ENCODE measurements at places on chromosomes 1 and 21.
A peak's percentile ranks its signal among the peaks of the same experiment; 100 is the strongest.

- DNase-seq, result no peak
These were observed 187.3 kb upstream of the DMRTA2 start for GRCh38 chr1:50610563-50610962.

GRCh38 chr1:25572708-25573590 lies 29.5 kb downstream of the LDLRAP1 start:
- no peak for DNase-seq

DNA sequence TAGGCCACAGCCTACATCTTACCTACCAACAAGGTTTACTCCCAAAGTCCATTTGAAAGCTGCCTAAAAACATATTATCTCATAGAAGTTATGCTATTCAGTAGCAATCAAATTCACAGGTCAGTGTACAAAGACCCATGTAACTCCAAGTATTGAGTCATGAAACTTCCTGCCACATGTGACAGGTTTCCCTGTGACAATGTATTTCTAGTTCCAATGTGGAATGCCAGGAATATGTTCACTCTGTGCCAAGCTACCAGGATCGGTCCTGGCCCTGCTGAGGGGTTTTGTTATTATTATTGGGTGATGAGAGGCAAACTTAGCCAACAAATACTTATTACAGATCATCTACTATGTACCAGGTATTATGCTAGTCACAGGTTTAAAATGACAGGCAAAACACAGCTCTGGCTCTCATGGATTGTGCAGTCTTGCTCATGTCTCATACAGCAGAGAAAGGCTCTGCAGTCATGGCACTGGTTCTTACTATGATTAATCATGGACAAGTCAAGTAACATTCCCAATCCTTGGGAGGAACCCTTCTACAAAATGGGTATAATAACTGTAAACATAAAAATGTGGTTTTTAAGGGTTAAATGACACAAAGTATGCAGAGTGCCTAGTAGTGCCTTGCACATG lies 22.5 kb downstream of the DPH5 start:
- no peak for DNase-seq

DNA sequence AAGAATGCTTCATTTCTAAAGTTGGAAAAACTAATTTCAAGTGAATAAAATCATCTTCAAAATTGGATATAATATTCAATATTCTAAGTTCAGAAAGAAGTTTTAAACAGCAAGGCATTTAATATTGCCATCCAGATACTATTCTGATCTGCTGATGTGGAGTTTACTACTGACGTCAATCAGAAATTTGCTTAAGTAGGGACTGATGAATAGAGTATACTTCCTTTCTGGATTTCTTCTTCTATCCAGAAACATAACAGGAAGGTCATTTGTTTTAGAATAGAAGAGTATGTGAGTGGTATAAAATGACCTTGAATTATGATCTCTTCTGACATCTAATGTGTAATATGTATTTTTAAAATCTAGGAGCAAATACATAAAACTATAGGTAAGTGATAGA lies 308.1 kb upstream of the ADGRL2 start:
- DNase-seq, result no peak

DNA sequence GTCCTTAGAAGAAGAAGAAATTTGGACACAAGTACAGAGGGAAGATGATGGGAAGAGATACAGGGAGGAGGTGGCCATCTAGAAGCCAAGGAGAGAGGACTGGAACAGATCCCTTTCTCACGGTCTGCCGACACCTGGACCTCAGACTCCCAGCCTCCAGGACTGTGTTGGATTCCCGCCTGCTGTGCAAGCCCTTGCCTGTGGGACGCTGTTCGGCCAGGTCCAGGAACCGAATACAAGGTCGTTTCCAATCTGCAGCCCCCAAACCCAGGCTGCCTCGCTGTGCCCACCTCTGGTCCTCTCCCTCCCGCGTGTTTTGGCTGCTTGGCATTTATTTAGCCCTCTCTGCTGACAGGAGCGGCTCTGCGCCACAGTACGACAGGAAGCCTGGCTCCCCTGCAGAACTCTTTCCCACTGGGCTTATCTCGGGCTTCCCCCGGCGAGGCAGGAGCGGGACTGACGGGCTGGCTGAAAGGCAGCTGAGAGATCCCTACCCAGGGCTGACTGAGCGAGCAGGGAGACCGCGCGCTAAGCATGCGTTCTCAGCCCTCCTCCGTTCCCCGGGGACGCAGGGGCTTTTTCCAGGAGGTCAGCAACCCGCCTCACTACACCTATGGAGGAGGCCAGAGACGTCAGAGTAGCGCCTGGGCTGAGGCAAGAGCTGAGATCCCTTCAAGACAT lies 238.4 kb downstream of the TNR start:
- DNase-seq, result no peak

- DNase-seq, result no peak
These were observed 2.8 kb upstream of the CDC73 start for GRCh38 chr1:193118803-193119730.

- no peak for DNase-seq
These were observed 117.5 kb upstream of the HOOK1 start for GRCh38 chr1:59697150-59697800.

GRCh38 chr1:67058242-67058641 lies 4.3 kb upstream of the SLC35D1 start:
- DNase-seq, result no peak

DNA sequence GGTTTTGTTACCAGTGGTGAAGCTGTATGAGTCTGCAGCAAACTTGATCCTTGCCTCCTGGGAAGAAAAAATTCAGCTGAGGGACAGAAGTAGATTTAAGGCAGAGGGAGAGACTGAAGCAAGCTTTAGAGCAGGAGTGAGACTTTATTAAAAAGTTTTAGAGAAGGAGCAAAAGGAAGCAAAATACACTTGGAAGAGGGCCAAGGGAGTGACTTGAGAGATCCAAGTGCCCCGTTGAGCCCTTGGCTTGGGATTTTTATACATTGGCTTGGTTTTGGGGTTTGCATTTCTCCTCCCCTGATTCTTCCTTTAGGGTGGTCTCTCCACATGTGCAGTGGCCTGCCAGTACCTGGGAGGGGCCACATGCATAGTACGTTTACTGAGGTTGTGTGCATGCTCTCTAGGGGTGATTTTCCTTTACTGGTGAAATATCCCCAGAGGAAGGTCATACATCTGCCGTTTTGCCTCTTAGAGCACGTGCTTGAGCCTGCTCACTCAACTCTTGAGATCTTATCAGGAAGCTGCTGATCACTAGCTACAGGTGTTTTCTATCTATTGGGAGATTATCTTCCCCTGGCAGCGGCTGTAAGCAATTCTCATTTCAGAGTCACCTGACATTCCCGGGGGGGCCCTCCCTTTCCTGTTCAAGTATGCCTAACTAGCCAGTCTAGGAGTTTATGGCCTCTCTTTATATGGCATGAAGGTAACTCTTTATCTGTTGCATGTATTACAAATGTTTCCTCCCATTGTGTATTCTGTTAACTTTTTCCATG lies 20.3 kb downstream of the FASLG start:
- DNase-seq, result no peak

GRCh38 chr1:10209590-10209904 lies 823 bp upstream of the KIF1B start:
- no peak for DNase-seq

DNA sequence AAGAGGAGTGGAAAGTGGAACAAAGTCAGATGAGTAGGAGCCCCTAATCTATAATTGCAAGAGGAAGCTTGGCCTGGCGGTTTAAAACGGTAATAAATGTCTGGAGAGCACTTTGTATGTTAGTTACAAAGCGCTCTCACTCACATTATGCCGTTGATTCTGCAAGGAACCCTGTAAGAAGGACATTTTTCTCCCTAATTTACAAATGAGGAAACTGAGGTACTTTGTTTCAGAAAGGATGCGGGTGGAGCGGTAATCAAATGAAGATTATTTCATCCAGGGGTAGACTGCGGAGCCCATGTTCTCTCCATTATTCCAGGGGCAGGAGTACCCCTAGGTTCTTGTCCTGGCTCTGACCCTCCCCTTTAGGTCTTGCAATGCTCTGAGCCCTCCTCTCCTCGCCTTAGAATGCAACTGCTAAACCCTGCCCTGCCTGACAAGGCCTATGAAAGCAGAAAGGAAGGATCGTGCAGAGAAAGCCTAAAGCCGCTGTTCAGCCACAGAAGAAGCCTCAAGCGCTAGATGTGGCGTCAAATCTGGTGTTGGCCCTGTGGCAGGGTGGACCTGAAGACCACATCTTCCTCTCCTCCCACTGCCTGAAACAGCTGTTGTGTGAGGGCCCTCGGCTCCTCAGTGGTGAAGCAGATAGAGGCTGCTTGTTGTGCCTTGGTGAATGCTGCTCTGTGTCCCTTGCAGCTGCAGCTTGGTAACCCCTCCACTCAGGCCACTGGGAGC lies 588 bp upstream of the PACC1 start:
- no peak for DNase-seq

DNA sequence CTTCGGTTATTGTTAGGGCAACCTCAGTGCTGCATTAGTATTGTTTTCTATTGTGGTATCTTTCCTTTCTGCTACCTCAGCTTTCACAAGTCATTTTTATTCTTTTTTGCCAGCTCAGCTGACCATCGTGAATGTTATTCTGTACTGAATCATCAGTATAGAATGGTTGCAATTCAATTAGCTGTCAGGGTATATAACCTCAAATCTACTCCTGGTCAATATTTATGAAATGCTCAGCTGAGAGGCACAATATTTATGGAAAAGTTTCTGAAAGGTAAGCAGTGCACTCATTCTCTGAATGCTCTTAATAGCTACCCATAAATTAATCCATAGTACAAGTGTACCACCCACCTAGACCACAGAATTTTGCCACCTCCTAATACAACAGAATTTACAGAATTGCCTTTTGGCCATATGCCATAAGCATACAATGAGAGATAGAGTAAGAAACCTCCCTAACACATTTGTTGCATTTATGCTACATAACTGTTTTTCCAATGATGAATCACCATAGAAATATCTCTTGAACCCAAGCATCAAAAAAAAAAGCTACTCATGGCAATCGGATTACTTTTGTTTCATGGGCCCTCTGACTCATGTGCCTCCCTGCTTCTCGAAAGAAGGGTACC lies 732.6 kb upstream of the CHRM3 start:
- DNase-seq, result no peak

DNA sequence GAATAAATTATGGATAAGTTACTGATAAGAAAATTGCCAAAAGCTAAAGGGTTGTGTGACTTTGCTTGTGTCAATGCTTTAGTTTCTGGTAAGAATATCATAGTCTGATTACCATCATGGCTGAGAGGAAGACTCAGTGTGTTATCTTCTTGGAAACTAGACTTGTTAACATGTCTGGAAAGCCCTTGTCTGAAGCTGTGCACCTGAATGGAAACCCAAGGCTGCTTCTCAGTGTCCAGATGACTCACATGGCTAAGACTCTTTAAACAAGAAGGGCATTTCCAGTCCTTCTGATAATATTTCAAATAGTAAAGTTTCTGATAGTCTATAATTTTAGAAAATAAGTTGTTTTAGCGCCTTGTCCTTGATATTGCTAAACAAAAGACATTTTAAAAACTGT lies 1092.7 kb downstream of the PLA2G4A start:
- no peak for DNase-seq

DNA sequence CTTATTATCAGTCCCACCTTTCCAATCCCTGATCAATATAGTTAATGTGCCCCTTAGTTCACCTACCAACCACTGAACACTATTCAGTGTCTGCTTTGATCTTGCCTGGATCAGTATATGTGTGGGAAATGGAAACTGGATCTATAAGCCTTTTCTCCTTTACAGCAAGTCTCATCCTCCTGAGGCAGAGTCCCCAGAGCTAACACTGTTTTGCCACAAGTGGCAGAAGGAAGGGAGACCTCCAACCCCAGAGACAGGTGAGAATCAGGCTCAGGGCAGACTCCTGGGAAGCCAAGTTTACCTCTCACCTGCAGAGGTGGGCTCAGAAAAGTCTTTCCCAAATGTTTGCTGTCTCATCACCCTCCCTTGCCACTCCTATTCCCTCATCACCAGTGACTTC lies at the start of gene OR6N2:
Gene OR6N2 (minus strand): TSS at position 101 of the 400 bp plus-strand sequence. CDS start 3,569 bp downstream, outside the sequence.
- DNase-seq, result no peak

DNA sequence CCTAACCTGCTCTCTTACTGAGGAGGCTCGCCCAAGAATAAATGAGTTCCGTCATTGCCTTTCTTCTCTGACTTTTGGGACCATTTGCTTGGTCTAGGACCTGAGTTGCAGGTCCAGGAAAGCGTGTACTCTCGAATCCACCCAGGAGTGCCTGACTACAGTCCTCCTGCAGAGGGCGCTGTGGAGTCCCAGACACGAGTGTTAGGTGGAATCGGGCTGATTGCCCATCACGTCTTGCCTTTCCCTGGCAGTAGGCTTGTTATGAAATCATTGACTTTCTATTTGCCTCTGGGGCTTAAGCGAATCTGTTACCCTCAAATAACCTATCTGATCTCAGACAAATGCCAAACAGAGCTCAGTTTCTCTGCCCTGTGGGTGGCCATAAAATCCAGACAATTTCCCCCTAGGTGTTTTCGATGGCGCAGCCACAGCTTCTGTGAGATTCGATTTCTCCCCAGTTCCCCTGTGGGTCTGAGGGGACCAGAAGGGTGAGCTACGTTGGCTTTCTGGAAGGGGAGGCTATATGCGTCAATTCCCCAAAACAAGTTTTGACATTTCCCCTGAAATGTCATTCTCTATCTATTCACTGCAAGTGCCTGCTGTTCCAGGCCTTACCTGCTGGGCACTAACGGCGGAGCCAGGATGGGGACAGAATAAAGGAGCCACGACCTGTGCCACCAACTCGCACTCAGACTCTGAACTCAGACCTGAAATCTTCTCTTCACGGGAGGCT lies at the start of gene IL20:
Gene IL20 (plus strand): TSS at position 685 of the 733 bp plus-strand sequence. CDS start 230 bp downstream, outside the sequence.
- DNase-seq, result peak; percentile 91

- DNase-seq, result no peak
These were observed 961 bp upstream of the FUCA1 start for GRCh38 chr1:23869051-23869450.

DNA sequence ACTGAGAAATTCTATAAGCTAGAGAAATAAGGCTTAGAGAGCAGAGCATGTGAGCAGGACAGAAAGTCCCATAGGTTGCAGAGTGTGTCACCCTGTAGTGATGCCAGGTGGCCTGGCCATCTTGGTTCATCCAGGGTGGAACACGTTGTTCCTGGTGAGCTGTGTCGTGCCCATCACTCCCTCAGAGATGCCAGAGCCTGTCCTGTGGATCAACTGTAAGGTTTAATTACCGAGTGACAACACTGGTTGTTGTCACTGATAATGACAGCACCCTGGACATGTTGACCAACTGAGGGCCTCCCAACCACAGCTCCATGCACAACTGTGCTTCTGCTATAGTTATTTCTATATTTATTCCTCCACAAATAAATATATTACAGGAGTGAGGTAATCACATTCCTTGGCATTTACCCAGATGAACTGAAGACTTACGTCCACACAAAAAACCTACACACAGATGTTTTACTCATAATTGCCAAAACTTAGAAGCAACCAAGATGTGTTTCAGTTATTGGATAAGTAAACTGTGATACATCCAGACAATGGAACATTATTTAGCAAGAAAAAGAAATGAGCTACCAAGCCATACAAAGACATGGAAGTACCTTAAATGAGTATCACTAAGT lies 6.2 kb downstream of the C1orf198 start:
- no peak for DNase-seq

GRCh38 chr1:207335695-207336363 lies 14.4 kb downstream of the CD55 start:
- no peak for DNase-seq
